Activated CD4-positive, CD25-positive, alpha-beta regulatory T cell treated with anti-CD3 and anti-CD28 coated beads, Interleukin-2, amount 50 U/mL, for 16 hours (primary cell): ENCODE measurements at places on chromosomes 16 and 17.

DNA sequence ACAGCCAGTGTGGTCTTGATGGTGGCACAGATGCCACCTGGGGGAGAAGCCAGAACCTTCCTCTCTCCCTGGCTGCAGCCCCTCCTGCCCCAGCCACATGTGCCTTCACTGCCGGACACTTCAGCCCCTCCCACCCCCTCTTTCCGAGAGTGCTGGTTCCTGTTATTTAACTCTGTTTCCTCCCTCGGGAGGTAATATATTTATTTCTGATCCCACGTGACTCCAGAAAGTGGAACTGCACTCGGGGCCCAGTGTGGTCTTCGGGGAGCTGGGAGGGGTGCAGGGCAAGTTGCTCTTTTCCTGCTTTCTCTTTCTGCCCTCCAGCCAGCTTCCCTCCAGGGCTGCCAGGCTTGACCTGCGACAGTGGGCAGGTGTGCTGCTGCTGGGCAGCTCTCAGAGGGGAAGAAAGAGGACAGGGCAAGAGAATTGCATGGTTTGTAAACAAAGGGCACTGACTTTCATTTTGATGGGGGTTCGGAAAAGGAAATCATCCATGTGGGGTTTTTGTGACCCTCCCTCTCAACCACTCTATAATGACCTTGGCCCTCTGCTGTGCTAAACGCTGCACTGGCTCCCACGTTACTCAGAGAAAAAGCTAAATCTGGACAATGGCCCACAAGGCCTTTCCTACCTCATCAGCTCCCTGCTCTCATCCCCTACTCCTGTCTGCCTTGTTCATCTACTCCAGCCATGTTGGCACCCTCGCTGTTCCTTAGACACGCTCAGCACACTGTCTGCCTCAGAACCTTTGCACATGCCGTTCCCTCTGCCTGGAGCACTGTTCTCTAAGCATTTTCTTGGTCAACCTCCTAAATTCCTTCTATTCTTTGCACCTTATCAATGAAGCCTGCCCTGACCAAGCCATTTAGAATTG is 8.2 kb upstream of the CIITA start:
- DNase-seq: no peak

DNA sequence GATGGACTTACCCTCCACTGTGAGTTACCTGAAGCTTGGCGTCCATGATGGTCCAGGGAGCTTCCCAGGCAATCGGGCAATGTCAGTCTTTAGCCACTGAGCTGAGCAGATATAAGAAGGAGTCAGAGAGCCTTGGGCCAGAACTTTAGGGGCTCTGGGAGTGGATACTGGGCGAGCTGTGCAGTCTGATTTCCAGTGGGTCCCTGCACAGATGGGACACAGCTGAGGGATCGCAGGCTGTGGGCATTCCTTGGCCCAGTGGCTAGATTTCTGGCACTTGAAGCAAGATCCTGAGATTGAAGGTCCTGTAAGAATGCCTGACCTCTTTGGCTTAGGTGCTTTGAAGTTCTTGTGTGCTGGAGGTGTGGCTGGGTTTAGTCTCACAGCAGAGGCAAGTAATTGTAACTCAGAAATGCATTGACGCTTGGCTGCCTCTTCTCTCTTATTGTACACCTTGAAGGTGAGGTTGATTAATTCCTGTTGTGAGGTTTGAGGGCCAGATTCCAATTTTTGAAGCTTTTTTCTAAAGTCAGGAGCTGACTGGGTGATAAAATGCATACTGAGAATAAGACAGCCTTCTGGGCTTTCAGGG is 2283.8 kb downstream of the TP53TG3F start:
- no peak for DNase-seq

DNA sequence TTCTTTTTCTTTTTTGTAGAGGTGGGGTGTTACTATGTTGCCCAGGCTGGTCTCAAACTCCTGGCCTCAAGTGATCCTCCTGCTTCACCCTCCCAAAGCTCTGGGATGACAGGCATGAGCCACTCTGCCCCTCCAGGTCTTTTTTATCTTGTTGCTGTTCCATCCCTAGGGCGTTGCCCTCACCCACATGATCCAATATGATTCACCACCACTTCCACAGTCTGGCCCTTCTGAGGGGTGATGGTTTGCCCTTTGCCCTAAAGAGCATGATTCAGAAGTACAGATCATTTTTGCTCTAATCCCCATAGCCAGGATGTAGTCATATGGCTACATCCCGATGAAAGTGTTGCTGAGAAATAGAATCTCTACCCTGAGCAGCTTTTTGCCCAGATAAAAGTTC is 18.8 kb downstream of the STX4 start:
- no peak for DNase-seq

DNA sequence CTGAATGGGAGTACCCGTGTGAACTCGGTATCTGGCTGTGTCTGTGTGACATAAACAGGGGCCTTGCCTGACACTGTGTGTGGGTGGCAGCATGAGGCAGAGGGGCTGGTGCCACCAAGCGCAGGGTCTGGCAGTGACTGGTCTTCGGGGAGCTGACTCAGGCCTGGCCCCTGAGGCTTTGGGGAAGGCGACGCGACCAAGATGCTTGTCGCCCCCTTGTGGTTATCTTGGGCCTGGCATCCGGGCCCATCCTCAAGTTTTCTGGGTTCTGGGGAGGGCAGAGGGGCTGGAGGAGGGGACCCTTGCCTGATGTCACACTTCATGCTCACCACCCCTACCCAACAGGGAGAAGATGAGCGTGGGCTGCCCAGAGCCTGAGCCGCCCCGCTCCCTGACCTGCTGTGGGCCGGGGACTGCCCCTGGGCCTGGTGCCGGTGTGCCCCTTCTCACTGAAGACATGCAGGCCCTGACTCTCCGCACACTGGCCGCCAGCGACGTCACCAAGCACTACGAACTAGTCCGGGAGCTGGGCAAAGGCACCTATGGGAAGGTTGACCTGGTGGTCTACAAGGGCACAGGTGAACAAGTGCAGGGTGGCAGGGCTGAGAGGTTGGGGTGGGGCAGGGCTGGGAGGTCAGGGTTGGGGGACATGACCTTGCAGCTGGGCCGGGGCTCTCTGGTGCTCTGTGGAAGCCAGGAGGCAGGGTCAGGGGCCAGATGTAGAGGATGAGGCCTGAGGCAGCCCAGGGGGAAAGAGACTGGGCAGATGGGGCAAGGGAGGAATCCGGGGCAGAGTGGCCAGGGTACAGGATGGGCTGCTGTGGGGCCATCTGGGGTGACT is 24.9 kb downstream of the SBK1 start:
- peak; percentile 58 for DNase-seq

- no peak for DNase-seq
Observed at GRCh38 chr16:13902677-13903076, 17.3 kb upstream of the ERCC4 start.

GRCh38 chr17:58176200-58176599 is 9.4 kb downstream of the OR4D2 start:
- DNase-seq: no peak

GRCh38 chr16:22220714-22221113 is 14.6 kb downstream of the EEF2K start:
- no peak for DNase-seq

- DNase-seq: no peak
Observed at GRCh38 chr16:80123189-80123588, 417.6 kb upstream of the DYNLRB2 start.

DNA sequence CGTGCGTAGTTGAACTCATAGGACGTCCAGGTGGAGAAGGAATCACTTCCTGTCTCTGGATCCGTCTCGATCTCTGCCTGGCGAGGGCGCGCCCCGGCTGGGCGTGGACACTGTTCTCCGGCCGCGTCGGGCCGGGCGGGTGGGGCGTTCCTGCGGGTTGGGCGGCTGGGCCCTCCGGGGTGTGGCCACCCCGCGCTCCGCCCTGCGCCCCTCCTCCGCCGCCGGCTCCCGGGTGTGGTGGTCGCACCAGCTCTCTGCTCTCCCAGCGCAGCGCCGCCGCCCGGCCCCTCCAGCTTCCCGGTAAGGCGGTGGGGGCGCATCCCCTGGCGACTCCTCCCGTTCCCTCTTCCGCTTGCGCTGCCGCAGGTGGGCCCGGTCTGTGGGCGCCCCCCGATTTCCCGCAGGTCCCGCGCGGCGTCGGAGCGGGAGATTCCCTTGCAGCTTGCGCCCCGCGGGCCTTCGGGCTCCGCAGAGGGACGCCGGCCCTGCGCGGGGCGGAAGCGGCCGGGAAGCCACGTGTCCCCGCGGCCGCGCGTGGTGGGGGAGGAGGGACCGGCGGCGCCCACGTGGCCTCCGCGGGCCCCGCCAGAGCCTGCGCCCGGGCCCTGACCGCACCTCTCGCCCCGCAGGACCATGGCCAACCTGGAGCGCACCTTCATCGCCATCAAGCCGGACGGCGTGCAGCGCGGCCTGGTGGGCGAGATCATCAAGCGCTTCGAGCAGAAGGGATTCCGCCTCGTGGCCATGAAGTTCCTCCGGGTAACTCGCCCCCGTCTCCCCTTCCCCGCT is at the start of gene NME2:
Gene NME2 (plus strand): TSS at position 214 of the 789 bp plus-strand sequence. CDS start 420 bp downstream, at position 634.
- DNase-seq: peak; percentile 37

- DNase-seq: no peak
Observed at GRCh38 chr17:81722184-81723120, 10.4 kb downstream of the SLC25A10 start.
